Uterus (tissue), 4 donors: ENCODE measurements at places on chromosomes 3 and 15. TPM values are rescaled to one million over a fixed set of nuclear protein-coding genes. Genes with fewer than 3 reads are reported as not detected.

GRCh38 chr3:36833160-36833814 is 68.9 kb upstream of the DCLK3 start:
- DNase-seq = no peak

DNA sequence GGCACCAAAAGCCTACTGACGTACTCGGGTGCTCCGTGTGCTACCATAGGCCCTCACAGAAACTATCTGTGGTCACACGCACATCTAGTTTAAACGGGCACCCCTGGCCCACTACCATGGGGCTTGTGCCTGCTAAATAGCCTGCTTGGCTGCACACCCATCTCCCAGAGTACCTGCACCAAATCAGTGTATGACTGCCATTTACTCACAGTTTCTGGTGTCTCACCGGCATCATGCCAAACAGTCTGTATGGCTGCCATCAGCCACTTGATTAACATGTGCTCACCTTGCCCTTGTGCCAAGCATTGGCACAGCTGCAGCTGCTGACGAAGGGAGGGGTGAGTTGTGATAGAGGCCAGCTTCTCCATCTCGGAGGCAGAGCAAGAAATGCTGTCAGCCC is 232.7 kb downstream of the IGSF11 start:
- no peak for DNase-seq

The CADM2 gene
- not detected for total RNA-seq

The HRH1 gene
- 1.8 TPM for total RNA-seq
